IPS-NIHi11 (cell line): ENCODE measurements at places on chromosomes 3 and 15.

DNA sequence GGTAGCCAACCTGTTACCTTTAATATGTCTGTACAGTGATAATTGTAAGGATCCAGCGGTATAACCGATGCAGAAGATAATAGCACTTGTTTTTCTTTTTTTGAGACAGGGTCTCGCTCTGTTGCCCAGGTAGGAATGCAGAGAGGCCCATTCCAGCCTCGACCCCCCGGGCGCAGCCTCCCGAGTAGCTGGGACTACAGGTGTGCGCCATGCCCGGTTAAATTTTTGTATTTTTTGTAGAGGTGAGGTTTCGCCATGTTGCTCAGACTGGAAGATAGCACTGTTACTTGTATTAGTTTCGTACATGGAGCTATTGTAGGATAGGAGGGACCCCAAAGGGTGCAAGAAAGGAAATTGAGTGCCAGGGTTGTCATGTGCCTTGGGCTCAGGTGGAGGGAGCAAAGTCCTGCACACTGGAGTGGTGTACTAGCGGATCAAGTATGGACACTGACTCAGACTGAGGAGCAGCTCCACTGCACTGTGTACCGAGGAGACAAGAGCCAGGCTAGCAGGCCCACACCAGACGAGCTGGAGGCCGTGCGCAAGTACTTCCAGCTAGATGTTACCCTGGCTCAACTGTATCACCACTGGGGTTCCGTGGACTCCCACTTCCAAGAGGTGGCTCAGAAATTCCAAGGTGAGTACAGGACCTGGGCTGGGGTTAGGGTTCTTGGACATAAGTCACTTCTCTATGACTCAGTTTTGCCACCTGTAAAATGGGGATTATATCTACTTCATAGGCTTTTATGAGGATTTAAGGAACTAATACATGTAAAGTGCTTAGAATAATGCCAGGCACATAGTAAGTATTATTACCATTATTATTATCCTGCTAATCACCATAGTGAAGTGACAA, 1.0 kb downstream of the OGG1 start:
- no peak for DNase-seq

DNA sequence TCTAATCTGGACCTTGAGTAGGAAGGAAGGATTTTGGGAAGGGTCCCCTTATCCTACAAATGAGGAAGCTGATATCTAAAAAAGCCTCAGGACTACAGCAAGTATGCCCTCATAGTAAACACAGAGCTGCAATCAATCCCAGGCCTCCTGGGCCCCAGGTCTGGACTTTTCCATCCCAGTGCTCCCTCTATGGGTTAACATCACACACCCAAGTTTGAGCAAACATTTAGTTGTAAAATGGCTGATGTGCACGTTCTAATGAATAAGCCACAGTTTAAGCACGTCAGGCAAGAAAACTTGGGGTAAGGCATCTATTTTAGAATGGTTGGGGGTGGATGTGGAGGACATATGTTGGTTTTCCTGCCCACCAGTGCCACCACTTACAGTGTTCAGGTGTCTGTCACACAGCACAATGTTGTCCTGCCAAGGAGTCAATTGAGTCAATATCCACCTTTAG, 44.3 kb upstream of the UBE2E1 start:
- peak; percentile 68 for DNase-seq

- peak; percentile 17 for DNase-seq
Observed at GRCh38 chr15:31280046-31280830, 46.4 kb upstream of the KLF13 start.

GRCh38 chr15:64067564-64068030, 21.3 kb upstream of the DAPK2 start:
- DNase-seq = peak; percentile 84

DNA sequence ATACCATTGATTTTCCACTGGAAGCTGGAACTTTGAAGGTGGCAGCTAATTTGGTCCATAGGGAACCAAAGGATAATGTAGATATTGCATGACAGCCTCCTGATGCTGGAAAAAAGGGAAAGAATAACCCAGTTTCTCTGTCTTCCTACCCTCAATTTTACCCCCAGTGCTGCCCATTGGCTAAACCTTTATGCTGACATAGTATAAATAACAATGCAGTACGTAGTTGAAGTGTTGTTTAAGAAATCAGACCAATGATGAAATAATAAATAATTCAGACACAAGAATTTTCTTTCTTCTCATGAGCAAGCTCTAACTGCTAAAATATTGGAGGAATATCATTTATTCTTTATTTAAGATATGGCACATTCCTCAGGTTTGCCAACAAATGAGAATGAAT, 843.4 kb downstream of the EPHA3 start:
- no peak for DNase-seq

- no peak for DNase-seq
Observed at GRCh38 chr15:60421544-60421943, 23.8 kb upstream of the ANXA2 start.

GRCh38 chr15:60520825-60521368, 42.0 kb upstream of the ICE2 start:
- DNase-seq = peak; percentile 67

GRCh38 chr3:38534604-38535003, 38.5 kb downstream of the EXOG start:
- DNase-seq = no peak

DNA sequence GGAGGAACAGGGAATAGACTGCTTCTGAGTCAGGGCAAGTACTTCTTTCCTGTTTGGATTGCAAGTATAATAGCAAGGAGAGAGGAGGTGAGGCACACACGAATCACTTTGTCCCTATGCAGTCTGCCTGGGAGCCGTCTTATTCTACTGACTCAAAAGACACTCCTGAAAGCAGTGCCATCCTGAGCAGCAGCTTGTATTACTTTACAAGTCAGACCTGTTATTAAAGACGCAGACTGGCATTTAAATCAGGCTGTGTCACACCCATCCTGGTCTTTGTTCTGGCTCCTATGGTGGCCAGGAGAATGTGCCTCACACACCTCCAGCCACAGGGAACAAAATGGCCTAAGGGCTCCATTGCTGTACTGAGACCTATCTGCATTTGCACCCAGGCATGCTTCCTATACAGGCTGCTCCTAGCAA, 17.9 kb upstream of the SQOR start:
- DNase-seq = no peak

DNA sequence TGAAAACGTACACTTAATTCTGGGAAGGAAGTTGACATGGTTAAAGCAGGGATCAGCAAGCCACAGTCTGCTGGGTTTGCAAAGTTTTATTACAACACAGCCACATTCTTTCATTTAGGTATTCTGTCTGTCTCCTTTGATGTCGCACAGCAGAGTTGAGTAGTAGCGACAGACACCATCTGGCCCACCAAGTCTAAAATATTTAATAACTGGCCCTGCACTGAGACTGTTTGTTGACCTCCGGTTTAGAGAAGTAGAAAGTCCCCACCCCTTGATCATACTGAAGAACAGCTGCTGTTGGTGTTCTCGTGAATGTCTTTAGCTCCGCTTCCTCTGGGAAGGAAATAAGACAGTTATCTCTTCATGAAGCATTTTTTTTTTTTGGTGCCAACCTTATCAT, 66.2 kb downstream of the MCTP2 start:
- no peak for DNase-seq

GRCh38 chr3:136893848-136894443, 31.9 kb downstream of the NCK1 start:
- DNase-seq = no peak

DNA sequence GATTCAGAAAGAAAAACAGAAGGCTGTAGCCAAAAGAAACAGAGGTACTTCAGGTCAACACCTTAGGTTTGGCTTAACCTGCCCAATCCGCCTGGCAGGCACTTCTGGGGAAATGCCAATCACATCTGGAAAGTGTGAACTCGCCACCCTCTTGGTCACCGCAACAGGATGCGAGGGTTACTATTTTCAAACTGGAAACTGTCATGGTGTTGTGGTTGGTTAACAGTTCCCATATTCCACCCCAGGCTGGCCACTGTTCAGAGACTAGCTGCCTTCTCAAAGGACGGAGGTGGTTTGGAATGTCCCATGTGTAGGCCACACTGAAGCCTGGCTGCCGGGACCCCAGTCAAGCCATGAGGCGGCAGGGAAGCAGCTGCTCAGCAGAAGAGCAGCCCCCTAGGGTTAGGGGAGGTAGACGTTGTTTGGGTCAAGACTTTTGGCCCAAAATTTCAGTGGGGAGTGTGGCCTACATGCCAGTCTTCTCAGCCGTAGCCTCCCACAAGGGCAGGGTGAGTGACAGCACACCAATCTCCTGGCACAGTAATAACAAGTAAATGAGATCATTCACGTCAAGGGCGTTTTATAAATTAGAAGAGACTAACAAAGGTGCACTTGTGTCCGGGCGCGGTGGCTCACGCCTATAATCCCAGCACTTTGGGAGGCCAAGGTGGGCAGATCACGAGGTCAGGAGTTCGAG, 54.6 kb downstream of the UMPS start:
- no peak for DNase-seq

GRCh38 chr3:125437631-125438435, 62.7 kb upstream of the ZNF148 start:
- DNase-seq = peak; percentile 72

DNA sequence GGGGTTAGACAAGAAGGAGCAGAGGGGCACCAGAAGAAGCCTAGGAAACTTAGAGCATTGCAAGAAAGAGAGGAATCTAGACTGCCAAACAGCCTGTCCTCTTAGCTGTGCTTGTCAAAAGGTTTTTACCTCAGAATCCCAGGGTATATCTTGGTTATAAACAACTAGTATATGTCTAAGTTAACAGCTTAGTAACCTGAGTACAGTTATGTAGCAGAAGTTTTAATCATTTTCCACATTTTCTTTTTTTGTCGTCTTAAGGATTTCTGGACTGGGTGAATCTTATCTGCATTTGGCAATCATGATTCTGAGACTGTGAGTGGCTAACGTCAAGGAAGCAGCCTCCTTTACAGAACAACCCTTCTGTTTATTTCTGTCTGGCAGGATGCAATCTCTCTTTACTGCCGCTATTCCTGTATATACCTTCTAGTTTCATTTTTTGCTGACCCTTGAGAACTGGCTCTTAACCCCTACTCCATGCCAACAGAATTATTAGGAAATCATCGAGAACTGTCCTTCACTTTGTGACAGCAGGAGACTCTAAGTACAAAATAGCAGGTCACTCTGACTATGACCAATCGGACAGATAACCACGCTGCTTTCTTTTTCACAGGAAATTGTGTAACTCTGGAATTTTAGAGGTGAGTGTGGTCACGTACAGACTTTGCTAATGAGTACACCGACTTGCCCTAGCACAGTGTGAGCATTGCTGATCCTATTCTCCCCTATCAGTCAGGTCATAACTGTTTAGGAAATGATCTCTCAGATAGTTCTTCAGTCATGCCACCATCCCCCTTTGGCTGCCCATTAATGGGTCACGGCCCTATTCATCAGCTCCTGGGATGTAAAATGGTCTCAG, 3.3 kb upstream of the CP start:
- DNase-seq = no peak

- no peak for DNase-seq
Observed at GRCh38 chr15:35061161-35061824, 23.8 kb downstream of the NANOGP8 start.

DNA sequence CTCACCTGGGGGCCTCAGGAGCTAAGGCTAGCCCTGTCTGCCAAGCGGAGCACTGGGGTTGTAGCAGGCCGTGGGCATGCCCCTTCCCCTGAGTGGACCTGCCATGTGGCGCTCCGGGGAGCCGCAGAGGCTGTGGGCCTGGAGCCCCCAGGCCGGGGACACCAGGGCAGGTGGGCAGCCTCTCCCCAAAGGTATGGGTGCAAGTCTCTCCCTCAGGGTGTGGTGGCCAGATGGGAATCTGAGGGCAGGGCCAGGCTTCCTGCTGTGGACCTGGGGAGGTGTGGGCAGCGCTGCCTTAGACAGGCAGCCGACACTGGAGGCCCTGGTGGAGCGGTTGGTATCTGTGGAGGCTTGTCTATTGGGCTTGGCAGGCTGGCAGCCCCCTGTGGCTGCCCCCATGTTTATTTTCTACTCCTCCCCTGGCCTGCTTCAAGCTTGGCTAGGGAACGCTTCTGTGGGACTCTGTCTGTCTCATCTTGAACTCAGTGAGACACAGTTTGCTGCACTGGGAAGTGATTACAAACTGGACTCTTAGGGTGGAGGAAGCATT, 5.9 kb downstream of the ACVR2B start:
- no peak for DNase-seq

DNA sequence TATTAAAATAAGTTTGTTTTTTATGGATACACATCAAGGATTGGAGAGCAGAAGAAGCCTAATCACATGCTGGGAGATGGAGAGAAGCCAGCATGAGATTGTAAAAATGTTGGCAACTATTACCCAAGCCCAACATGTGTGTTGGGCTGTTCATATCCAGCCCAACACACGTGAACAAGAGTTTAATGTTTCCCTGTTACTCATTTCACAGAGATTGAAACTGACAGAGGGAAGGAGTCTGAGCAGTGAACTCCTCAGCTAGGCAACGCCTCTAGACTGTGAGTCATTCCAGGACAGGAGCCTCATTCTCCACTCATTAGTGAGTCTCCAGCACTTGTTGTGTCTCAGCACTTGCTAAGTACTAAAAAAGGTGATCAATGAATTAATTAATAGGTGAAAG, 43.2 kb upstream of the CMSS1 start:
- DNase-seq = no peak
